ENCODE measurements at places on chromosomes 5 and 9.

- DNase-seq = no peak
Measured at GRCh38 chr9:33952066-33952465, 96.6 kb downstream of the UBAP2 start.

DNA sequence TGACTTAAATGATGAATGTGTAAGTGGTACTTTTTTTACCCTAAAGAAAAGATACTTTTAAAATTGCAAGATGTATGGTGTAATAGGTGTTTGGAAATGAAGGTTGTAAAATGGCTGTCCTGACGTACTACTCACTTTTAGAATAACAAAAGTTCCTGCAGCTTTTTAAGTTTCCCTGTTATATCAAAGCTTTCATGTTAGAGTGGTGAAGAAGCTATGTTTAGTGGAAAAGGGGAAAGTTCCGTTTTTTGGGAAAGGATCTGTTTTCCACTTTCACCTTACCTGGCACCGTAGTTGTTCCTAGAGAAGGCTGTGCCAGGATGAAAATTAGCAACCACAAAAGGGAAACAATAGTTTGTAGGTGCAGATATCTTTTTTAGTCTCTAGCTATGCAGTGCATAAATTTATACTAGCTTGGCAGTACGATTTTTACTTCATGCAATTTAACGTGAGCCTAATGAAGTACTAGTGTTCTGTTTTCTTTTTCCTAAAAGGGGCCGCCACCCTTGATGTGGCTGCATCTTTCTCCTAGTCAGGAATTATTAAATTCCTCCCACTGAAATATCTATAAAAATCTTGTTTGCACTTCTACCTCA lies 1.3 kb downstream of the TNPO1 start:
- no peak for DNase-seq

- no peak for DNase-seq
Measured at GRCh38 chr5:135566422-135567400, 12.1 kb downstream of the CXCL14 start.

GRCh38 chr5:98433673-98434072 lies 339.8 kb upstream of the RGMB start:
- DNase-seq = no peak

DNA sequence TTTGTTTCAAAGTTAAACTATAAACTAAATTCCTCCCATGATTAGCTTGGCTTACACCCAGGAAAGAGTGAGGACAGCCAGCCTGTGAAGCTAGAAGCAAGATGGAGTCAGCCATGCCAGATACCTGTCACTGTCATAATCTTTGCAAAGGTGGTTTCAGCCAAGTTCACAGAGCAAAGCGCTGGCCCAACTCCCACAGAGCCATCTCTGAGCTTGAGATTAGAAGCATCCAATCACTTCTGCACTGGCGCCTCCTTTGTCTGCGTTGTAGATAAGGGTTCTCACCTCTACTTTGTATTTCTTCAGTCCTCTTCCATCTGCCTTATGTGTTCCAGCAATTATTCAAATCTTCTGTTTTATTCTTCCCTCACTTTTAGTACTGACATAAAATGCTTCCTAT lies 119.4 kb upstream of the ACO1 start:
- no peak for DNase-seq

DNA sequence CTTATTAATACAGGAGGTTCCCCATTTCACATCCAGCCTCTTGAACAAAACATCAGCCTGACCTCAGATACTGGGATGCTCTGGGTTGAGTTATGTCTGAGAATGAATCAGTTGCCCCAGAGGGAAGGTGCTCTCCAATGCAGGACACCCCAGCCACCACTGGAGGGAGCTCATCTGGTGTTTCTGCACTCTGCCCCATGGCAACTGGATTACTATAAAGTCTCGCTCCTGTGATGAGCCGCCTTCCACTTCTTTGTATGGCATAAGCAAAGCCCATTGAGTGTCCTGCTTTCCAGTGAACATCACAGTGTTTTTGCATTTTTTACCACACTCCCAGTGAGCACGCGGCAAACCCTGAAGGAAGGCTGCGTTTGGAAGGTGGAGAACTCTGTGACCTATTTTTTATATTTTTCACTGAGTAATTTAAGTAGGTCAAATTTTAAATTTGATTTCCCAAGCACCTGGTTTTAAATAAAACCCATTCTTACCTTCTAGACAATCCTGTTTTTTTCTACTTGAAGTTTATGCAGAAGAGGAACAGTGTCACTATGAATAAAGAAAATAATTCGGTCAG lies 176.9 kb upstream of the WWC1 start:
- DNase-seq = no peak

- DNase-seq = no peak
Measured at GRCh38 chr9:112325600-112325999, 7.8 kb downstream of the PTBP3 start.

DNA sequence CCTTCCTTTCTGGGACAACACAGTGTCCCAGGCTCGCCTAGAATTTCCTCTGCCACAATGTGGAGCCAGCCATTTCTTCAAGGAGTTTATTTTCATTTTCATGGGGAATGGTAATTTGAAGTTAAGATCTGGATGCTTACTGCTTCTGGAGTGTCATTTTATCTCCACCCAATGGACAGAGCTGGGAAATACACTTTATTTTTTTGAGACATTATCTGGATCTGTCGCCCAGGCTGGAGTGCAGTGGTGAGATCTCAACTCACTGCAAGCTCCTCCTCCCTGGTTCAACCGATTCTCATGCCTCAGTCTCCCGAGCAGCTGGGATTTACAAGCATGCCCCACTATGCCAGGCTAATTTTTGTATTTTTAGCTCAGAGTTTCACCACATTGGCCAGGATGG lies 12.7 kb upstream of the THG1L start:
- peak; percentile 27 for DNase-seq

GRCh38 chr5:68011801-68012200 lies 203.8 kb upstream of the PIK3R1 start:
- DNase-seq = no peak

DNA sequence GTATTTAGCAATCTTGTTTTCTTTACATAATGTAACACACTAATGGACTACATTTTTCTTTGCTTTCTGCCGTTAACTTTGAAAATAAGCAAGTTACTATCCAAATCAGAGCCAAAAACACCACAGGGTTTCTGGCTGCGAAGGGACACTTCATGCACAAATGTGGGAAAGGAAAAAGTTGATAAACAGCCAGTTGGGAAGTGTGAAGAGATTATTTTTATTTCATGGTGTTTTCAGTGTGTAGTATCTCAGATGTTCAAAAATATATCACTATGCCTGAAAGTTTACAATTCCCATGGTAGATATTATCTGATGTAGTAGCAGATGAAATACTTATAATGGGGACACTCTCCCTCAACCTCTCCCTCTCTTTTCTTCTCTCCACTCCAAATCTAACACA lies 135.3 kb downstream of the CETN3 start:
- DNase-seq = no peak

- DNase-seq = no peak
Measured at GRCh38 chr9:92171822-92172221, 56.6 kb upstream of the SPTLC1 start.
